ENCODE measurements at places on chromosomes 6 and 20.

GRCh38 chr6:162063666-162064065, 663.9 kb downstream of the PRKN start:
- no peak for DNase-seq

DNA sequence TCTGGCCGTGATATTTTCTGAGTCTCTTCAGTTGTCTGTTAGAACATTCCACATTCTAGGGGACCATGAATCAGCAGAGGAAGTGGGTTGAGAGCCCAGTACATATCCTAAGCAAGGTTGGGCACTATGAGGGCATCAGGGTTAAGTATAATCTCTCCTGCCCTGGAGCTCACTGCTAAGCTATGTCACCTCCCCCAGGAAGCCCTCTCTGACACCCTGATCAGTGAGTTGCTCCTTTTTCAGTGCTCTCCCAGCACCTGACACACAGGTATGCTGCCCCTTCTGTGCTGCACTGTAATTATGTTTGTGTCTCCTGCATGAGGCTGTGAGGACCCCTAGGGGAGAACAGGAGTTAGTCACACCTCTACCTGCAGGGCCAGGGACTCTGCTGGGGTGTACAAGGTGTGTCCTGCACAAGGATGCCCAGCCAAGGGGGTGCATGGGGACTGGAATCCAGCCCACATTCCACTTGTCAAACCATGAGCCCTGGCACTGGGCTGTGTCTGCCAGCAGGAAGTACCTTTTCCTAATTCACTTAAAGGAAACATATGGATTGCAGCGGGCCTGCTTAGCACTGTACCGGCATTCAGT, 3.9 kb downstream of the RAB44 start:
- no peak for DNase-seq

- DNase-seq = no peak
These were observed 157.3 kb downstream of the BTBD9 start for GRCh38 chr6:38482466-38482865.

GRCh38 chr6:97133067-97133466, 149.9 kb downstream of the MMS22L start:
- no peak for DNase-seq

DNA sequence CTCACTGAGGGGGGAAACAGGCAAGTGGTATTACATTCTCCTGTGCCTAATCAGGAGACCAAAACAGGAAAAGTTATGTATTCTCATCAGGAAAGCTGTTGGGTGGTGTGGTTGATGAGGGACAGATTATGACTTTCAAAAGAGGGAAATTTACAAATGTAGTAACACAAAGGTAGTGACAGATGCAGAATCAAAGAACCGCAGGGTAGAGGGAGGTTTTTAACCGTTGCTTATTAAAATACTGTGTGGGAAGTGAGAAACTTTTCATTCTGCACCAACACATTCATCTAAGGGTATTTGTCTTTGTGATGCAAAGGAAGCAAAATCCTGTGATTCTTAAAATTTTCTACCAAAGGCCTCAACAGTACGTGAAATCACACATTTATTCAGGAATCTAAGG, 288.2 kb upstream of the MAN1A1 start:
- no peak for DNase-seq

- no peak for DNase-seq
These were observed 66.1 kb downstream of the FAM217A start for GRCh38 chr6:4012826-4013225.

DNA sequence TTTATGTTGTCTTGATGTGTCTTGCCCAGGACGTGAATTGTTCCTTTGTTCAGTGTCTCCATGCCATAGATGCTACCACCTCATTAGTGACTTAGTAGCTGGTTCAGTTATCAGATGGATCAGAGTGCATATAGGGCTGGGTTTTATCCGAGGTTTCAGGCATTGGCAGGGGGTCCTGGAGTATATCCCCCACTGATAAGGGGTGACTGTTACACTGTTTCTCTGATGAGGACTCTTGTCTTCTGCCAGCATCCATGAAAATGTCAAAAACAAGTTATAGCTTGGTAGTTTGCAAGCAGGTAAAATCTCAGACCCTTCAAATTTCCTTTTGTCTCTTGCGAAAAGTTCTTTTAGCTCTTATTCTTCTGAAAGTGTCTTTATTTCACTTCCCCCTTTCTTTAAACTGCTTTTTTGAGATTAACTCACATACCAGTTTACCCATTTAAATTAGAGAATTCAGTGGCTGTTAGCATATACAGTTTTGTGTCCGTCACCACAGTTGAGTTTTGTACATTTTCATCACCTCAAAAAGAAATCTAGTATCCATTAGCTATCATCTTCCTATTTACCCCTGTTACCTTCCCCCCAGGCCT, 109.2 kb downstream of the CDYL start:
- DNase-seq = no peak

GRCh38 chr6:4088704-4089103, 9.8 kb upstream of the FAM217A start:
- no peak for DNase-seq

GRCh38 chr6:104566411-104566810, 293.3 kb downstream of the HACE1 start:
- no peak for DNase-seq

DNA sequence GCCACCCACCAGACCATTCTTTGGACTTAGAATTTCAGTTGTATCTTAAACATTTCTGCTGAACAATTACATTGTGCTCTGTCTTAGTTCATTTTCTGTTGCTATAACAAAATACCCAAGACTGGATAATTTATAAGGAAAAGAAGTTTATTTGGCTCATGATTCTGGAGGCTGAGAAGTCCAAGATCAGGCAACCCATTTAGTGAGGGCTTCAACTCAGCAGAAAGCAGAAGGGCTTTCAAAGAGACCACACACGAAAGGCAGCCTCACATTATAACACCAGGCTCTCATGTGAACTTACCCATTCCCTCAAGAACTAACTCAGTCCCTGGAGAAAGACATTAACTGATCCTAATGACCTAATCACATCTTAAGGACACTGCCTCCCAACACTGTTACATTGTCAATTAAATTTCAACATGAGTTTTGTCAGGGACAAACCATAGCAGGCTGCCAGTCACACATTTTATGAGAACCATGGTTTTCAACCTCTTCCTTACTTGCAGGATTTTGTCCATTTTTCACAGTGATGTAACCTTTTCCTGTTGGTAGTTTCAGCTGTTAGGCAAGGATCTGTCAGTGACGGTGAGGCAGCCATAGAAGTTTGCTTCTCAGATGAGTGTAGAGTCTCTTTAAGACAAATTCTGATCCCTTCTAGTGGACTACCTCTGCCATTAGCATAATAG, 399.6 kb upstream of the SOX4 start:
- DNase-seq = no peak

Data from CD4-positive, alpha-beta T cell treated with Interleukin-17A for 1 hour (primary cell).